ENCODE measurements at places on chromosomes 6 and 20. TPM values are rescaled to one million over a fixed set of nuclear protein-coding genes. Genes with fewer than 3 reads are reported as not detected.

The C4B gene
- total RNA-seq = 0.54 TPM

The TBXT gene
- not detected for total RNA-seq

The ENPP5 gene
- under 0.01 TPM for total RNA-seq

The LY6G5C gene
- total RNA-seq = 0.18 TPM

The LKAAEAR1 gene
- total RNA-seq = not detected

DNA sequence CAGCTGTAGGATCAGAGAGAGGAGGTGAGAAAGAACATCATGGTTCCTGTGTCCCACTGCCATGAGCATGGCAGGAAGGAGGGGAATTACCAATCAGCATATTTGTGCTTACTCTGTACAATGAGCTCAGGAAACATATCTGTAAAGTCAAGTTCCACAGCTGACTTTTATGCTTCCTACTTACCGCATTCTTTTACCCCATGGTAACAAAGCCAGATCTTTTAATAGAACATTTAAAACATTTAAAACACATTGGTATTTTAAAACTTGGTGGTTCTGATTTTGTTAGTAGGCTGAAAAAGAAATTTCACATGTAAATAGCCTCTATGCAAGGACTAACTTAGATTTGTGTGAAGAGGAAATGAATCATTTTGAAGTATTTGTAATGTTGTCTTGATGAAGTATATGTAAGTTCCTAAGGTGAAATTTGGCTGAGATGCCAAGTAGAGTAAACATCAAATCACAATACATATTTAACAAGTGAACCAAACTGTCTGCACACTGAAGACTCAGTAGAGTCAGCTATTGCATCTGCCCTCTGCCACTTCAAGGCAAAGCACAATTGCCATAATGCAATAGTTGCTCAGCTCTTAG is 114.7 kb downstream of the GJA10 start:
- peak; percentile 68 for DNase-seq

GRCh38 chr6:154386848-154387717 is 30.5 kb upstream of the IPCEF1 start:
- peak; percentile 97 for DNase-seq

DNA sequence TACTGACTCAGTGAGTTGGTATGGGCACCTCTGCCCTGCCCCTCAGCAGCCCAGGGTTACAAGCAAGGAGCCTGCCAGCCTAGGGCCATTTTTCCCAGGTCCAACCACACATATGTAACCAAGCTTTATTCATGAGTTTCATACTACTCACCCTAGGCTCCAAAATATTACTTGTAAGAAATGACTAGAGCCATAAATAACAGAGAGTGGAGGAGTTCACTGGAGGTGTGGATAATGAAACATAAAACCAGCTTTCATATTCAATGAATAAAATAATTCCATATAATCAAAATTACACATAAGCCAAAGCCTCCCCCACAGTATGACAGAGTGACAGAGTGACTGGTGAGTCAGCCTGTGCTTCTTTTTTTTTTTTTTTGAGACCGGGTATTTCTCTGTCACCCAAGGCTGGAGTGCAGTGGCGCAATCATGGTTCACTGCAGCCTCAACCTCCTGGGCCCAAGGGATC is 229.8 kb upstream of the SASH1 start:
- DNase-seq = no peak

- DNase-seq = no peak
Measured at GRCh38 chr20:50675671-50676376, 15.5 kb downstream of the RIPOR3 start.

- DNase-seq = peak; percentile 72
Measured at GRCh38 chr20:51341581-51341980, 200.9 kb downstream of the NFATC2 start.

DNA sequence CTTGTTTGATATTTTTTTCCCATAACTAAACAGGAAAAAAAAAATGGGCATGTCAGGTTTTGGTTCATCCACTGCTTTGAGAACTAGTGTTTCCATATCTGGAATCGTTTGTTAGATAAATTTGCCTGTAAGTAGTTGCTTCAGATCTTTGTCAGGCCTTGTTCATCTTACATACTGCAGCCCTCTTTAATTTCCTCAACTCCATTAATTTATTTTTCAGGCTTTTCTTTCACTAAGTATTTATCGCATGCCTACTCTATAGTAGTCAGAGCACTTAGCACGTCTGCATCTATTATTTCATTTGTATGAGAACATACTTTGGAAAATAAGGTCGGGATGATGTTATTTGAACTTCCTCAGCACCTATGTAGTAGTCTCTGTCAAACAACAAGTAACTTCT is 80.9 kb downstream of the CAP2 start:
- no peak for DNase-seq

DNA sequence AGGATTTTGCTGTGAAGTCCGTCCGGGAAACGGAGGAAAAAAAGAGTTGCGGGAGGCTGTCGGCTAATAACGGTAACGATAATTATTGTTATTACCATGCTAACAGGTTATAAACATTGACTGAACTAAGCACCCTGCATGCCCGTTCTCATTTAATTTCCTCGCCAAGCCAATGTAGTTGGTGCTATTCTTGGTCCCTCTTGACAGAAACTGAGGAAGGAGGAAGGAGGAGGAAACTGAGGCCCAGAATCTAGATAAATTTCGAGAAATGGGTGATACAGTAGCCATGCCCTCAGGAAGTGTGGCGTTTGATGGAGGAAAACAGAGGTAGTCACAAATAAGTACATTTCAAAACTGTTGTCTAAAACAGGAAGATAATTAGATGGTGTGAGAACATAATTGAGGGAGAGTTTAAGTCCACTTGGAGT is 474 bp downstream of the TPX2 start:
- DNase-seq = no peak

GRCh38 chr20:483815-484644 is 21.7 kb upstream of the TBC1D20 start:
- no peak for DNase-seq

DNA sequence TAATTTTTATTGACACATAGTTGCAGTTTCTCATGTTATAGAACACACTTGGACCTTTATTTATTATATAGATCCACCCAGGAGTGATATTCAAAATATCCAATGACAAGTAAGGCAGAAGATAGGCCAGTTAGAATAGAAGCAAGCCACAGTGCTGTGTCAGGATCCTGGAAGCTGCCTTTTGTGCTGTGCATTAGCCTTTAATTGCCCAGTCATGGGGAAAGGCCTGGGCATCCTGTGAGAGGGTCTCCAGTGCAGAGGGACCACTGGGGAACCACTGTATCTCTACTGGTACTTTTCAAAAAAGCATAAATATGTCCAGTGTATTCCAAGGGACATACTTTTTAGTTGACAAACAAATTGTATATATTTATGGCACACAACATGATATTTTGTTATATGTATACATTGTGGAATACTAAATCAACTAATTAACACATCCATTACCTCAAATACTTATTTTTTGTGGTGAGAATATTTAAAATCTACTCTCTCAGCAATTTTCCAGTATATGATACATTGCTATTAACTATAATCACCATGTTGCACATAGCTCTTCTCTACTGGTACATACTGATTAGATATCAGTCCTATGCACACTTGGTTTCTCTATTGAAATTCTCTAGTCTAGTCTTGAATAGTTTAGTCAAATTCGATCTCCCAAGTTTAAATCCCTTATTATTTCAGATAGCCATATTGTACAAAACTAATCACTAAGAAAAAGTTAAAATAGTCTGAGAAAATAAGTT is 59.5 kb downstream of the CDC40 start:
- DNase-seq = no peak

DNA sequence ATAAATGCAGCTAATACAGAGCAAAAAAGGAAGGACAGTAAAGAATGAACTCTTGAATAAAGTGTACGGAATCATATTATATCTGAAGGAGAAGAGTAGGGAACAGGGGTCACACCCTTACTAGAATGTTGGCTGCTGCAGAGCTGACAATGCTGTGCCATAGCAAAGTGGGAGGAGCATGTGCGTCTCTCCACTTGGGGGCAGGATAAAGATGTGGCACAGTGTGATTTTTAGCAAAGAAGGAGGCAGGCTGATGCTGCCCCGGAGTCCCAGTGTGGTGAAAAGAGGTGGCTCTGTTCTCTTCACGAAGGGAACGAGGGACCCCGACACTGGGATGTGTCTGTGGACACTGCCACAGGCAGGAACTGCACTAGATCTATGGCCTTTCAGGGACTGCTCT is 67.5 kb downstream of the INSM1 start:
- DNase-seq = no peak

GRCh38 chr20:31485450-31486339 is 10.6 kb downstream of the REM1 start:
- DNase-seq = peak; percentile 8

DNA sequence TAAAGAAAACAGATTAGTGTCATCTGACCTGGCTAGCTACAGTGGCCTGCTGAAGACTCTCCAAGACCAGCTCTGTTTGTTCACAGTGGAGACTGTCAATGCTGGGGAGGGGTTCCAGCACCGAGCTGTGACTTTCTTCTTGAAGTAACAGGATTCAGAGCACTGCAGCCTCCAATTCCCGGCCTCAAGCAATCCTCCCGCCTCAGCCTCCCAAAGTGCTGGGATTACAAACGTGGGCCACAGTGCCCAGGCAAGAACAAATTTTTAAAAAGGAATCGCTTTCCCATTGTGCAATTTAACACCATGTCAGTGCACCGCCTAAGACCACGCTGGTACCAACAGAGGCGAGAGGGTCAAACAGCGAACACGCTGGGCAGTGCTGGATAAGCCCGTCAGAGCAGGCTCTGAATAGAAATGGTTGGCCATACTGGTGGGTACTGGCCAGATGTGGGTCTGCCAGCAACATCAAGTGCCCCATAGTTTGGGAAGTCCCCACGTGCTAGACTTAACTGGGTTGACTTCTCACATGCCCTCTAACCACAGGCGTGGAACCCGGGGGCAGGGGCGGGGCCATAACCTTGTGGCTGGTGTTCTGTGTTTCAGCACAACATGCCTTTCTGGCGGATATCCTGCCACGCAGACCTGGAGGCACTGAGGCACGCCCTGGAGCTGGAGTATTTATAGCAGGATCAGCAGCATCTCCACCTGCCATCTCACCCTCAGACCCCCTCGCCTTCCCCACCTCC is 168.9 kb downstream of the ZMYND8 start:
- no peak for DNase-seq

GRCh38 chr20:63096681-63097335 is 90.0 kb upstream of the BHLHE23 start:
- no peak for DNase-seq

- no peak for DNase-seq
Measured at GRCh38 chr6:166677941-166678340, 50.9 kb upstream of the RPS6KA2 start.

All from IMR-90 (cell line).